Left ventricle myocardium inferior (tissue), 1 donor: ENCODE measurements at places on chromosomes 7 and 10.

- no peak for DNase-seq
These were observed 618.6 kb upstream of the MKI67 start for GRCh38 chr10:128744811-128745305.

DNA sequence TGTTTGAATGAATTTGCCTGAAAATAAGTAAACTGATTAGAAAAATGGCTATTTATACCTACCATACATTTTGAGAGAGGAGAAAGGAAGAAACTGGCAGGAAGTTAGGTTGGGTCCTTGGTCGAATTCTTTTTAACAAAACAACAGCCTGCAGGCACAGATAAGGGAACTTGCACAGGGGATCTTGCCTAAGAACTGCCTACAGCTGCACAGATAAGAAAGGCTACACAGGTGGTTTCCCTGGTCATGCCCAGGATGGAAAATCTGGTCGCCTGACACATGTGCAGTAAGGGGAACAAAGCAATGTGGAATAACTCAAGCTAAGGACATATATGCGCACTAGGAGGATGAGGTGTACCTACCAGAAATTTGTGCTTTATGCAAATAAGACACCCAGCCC lies 732.1 kb upstream of the POT1 start:
- no peak for DNase-seq

GRCh38 chr7:150953061-150953997 lies 24.8 kb downstream of the KCNH2 start:
- DNase-seq: peak; percentile 42

DNA sequence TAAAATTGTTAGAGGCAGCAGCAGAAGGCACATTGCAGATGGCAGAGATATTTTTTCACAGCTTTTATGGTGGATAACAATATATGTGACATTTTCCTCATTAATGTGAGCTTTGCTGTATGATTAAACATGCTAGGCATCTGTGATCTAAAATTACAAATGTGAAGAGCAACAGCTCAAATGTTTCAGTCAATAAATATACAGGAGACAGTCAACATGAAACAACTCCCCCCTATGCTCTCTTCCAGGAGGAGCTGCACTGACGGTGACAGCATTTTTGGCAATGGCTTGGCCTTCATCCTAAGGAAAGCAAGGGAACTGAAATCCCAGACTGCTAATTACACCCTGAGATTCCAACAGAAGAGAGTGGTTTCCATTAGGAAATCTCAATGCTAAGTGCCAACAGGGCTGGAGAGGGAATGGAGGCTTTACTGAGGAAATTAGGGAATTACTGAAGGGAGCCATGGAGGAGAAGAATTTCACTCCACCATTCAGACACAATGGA lies 51.4 kb upstream of the GRB10 start:
- DNase-seq: no peak

DNA sequence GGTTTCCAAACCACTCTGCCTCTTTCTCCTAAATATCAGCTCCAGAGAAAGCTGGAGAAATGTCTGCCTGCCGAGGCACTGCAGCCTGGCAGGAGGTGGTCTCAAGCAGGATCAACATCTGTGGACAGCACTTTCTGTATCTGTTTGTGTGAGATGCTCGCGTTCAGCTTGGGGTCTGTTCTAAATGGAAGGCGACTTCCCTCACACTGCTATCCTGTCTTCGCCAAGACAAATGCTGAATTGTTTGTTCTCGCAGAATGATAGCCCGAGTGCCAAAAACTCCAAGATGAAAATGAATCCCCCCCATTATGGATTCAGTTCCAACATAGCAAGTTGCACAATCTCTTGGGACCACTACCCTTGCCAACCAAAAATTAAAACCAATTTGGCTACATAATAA lies 72.2 kb upstream of the PALS2 start:
- no peak for DNase-seq

DNA sequence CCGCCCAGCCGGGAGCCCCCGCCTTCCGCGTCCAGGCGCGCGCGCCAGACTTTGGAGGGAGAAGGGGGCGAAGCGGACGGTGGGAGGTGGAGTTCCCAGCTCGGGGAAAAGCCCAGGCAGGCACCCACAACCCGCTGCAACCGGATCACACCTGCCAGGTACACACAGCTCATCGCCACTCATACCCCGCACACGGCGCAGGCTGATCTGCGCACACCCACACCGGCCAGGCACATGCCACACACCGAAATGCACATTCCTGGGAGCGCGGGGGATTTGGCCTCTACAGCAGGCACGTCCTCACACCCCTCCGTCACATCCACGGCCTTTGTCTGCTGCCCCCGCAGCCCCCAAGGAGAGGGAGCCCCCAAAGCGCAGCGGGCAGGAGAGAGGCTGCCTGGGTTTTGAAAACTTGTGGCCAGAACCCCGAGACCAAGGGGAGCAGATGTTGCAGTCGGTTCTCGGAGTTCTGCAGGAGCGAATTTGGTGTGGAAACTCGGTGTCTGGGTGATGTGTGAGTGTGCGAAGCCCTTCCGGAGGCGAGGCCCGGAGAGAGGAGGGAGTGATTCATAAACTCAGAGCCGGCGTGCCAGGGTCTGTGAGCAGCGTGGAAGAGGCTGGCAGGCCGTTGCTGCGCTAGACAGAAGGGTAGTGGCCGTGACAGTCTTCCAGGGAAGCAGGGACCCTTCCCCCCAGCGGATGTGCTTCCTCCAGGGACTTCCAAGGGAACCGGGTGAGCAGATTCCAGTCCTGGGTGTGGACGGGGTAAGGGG lies 734 bp downstream of the CHST3 start:
- peak; percentile 65 for DNase-seq

DNA sequence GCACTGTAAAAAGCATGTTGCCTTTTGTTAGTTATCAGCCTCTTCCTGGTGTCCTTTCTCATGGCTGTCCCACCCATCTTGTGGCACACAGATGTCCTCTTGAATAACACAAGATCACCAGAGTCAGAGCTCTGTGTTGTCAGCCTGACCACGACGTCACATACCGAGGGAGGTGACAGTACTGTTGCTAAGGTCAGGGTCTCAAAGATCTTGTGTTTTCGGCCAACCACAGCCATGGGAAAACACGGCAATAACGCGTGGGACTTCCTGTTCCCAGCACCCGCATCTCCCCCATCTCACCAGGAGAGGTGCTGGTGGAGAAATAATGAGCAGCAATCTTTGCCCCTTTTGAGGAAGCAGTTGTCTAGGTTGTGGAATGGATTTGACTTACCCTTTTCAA lies 40.4 kb downstream of the NPVF start:
- no peak for DNase-seq

DNA sequence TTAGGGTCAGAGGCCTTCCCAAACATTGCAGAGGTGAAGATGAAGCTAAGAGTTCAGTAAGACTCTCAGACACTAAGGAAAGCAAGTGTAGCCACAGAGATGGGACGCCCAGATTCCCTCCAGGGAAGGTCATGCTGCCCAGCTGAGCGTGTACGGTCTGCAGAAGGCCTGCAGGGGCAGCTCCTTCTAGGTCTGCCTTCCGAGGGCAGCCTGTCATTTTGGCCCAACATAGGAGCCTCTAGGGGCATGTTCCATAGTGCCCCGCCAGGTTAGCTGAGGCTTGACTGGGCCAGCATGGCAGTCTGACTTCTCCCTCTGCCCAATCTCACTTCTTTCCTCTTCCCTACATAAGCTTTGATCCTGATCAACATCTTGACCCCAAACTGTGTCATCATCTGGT lies 130.7 kb downstream of the PIP4K2A start:
- no peak for DNase-seq

DNA sequence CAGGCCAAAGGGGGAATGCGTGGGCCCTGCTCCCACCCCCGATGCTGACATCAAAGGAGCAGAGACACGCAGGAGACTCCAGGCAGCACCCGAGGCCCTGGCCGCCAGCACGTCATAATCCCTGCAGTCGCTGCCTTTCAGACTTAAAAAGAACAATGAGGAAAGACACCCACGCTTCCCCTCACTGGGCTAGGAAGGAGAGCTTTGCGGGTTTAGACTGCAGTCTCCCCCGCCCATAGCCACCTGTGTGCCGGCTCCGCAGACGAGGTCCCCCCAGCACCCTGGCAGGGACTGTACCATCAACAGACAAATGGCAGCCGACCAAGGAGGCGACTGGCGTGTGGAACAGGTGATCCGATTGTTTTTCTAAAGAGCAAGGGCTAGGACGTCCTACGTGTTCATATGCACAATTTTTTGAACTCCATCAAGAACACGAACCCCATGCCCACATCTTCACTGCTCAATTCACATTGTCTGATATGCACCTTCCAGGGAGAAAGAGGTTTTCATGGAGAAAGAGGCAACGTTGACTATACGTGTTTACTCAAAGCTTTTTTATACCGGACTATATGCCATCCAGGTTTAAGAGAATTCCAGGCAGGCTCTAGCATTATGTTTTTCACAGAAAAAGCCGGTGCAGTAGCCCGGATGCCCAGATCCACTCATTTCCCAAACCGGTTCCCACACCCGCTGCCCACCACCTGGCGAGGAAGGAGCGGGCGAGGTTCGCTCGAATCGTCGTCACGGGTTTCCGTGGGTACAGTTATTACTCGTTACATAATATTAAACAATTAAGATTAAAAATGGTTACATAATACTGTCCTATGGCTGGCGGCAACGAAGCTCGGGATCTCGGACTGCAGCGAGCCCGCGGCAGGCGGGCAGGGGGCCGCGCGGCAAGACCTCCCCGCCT lies 1.1 kb downstream of the GRB10 start:
- DNase-seq: no peak

GRCh38 chr7:116952635-116953371 lies 498 bp upstream of the ST7 start:
- DNase-seq: peak; percentile 71

- no peak for DNase-seq
These were observed 83.5 kb downstream of the ZMYND11 start for GRCh38 chr10:218798-219197.

DNA sequence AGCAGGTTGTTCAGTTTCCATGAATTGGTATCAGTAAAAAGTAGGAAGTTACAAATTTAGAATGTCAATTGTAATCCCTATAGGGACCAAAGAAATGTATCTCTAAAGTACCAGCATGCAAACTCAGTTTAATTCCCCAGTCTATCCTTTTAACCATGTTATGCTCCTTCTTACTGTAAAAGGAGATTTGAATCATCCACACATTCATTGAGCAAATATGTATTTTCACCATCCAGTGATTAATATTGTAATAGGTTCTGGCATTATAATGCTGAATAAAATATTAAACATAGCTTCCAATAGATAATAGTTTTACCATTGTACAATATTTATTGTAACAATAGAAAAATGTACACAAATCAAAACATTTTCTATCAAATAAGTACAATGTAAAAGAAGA lies 228.2 kb upstream of the SEMA3A start:
- no peak for DNase-seq

- DNase-seq: no peak
These were observed 239.6 kb downstream of the MAD1L1 start for GRCh38 chr7:1993031-1993695.
